ENCODE measurements at places on chromosomes 5 and 9.

GRCh38 chr9:130578865-130579737, at the start of gene FUBP3:
Gene FUBP3 (plus strand): TSS chr9:130579577. CDS start chr9:130579681, 104 bp downstream.
- DNase-seq: peak; percentile 87

- DNase-seq: no peak
Observed at GRCh38 chr5:145834554-145834916, 607 bp downstream of the PRELID2 start.

GRCh38 chr9:82923092-82923911, 139.6 kb downstream of the RASEF start:
- DNase-seq: peak; percentile 11

GRCh38 chr5:151699071-151699901, 12.6 kb upstream of the SPARC start:
- DNase-seq: peak; percentile 83

- DNase-seq: no peak
Observed at GRCh38 chr9:127253446-127253845, 11.1 kb upstream of the GARNL3 start.

- DNase-seq: no peak
Observed at GRCh38 chr5:151313357-151313756, 9.8 kb upstream of the SLC36A3 start.

- no peak for DNase-seq
Observed at GRCh38 chr9:13244181-13244580, 35.3 kb downstream of the MPDZ start.

- DNase-seq: peak; percentile 23
Observed at GRCh38 chr5:139911425-139912120, 116.0 kb downstream of the PSD2 start.

DNA sequence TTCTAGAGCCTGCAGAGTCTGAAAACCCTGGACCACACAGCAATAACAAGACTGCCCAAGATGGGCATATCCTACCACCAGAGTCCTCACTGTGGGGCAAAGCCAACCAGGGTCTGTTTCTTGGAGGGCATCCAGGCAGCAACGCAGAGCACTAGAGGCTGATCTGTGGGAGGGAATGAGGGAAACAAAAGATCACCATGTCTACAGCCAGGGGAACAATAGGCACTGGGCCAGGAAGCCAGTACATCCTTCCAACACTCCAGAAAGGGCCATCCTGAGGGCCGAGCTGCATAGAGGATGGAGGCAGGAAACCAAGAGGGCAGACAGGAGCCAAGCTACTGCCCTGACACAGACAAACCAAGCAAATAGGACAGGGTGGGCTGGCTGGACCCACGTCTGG, 416.1 kb upstream of the IRX4 start:
- no peak for DNase-seq

GRCh38 chr5:67934976-67935375, 280.6 kb upstream of the PIK3R1 start:
- DNase-seq: no peak

DNA sequence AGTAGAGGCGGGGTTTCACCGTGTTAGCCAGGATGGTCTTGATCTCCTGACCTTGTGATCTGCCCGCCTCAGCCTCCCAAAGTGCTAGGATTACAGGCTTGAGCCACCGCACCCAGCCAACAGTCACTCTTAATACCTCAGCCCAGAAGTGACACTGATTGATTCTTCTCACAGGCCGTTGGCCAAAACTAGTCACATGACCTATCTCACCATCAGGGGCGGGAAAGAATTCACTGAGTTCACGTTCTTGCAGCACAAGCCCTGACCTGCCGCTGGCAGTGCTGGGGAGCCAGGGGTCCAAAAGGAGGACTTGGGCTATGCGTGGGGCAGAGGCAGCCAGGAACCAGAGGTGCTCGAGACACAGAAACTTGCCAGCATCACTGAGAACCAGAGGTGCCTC, 55.0 kb upstream of the CPLX2 start:
- DNase-seq: peak; percentile 23

GRCh38 chr5:126677121-126677520, 76.4 kb downstream of the PHAX start:
- DNase-seq: no peak

DNA sequence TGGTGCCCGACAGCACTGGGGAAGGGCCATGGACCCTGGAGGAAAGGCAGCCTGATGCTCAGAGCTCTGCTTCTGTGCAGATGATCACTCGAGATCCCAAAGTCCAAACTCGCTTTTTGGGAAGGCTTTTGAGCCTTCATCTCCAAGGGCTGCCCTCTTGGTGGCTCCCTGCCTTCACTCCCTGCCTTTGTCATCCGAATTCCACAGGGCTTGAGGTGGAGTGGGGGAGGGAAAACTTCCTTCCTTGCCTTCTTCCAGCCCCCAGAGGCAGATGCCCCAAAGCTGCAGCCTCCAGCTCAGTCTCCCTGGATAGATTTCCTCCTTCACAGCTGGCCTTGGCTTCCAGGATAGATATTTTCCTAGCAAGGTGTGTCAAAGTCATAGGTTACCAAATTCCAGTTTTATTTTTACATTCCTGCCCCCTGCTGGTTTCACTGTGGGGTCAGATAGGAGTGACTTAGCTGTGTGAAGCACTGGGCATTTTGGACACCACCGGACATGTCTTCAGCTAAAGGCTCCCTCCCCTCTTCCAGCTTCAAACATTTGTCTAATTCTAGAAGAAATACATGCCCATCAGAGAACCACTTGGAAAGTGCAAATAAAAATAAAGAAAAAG, 268.2 kb downstream of the HSPA4 start:
- DNase-seq: no peak

DNA sequence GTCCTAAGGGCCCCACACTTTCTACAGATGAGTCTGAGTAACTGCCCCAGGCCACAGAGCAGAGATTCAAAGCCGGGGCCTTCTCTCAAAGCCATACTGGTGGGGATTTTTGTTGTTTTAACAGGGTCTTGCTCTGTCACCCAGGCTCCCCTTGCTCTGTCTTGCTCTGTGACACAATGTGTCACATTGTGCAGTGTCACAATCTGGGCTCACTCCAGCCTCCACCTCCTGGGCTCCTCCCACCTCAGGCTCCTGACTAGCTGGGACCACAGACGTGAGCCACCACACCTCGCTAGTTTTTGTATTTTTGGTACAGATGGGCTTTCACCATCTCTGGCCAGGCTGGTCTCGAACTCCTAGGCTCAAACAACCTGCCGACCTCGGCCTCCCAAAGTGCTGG, 8.6 kb downstream of the AGPAT2 start:
- DNase-seq: no peak

DNA sequence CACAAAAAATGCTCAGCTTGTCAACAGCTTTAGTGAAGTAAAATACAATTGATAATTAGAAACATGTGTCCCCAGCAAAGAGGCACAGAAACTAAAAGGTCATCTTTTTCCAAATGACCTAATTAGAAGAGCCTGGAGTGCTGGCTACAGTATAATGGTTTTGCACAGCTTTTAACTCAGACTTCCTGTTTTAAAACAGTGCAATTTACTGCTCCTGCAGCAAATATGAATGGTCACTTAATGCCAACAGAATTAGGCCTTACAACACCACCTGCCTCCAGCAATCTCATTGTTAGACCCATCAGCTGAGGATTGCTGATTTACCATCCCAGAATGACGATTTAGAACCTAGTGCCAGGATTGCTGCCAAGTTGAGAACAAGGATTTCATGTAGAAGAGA, 239.3 kb downstream of the CETN3 start:
- DNase-seq: no peak

GRCh38 chr5:1488882-1489680, 34.7 kb downstream of the LPCAT1 start:
- peak; percentile 63 for DNase-seq

- DNase-seq: no peak
Observed at GRCh38 chr5:126000507-126000906, 422.7 kb upstream of the GRAMD2B start.

DNA sequence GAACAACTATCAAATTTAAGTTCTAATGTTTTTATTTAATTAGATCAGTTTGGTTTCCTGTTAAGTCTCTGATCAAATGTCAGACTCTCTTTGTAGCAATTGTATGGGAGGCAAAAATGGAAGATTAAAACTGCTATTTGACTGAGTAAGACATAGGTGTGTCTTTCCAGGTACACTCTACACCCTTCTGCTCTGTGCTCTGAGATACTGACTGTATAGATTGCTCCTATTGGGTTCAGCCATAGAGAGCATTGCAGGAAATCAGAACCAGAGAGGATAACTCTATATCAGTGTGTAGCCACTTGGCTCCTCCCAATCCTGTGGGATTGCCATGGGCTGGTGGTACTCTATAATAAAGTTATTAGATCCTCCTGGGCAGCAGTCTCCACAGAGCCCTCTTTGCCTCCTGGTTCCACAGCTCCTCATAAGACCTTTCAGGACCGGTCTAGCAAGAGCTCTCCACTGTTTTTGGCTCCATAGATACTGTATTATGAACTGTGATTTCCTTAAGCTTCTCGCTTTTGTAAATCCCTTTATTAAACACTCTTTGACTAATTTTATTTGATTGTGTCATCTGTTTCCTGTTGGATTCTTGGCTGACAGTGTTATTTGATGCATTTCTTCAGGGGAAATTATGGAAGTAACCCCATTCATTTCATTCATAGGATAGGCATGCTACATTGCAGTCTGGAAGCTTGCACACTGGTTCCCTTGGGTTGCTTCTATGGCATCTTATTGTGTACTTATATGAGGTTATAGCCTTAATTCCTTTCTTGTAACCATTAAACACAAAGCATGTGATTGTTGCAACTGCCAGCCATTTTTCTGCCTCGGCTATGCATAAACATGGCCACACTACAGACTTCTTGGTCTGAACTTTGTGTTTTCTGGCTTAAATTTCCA, 115.6 kb downstream of the VCAN start:
- DNase-seq: no peak

GRCh38 chr5:108617467-108618435, 129.9 kb upstream of the FER start:
- no peak for DNase-seq

DNA sequence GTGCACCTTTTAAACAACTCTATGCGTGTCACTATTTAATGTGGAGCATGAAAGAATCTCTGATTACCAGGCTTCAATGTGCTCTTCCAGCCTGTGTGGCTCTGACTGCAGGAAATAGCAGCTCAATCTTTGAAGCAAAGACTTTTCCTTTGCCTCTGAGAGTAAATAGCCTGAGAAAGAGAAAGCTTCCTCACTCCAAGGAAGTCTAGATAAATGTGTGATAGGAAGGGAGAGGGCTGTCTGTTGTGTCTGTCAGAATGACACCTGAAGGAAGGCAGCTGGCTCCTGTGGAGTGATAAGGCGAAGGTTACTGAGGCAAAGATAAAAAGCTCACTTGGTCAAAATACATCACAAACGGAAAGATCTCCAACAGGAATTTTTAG, 205.3 kb upstream of the HAPLN1 start:
- DNase-seq: no peak

DNA sequence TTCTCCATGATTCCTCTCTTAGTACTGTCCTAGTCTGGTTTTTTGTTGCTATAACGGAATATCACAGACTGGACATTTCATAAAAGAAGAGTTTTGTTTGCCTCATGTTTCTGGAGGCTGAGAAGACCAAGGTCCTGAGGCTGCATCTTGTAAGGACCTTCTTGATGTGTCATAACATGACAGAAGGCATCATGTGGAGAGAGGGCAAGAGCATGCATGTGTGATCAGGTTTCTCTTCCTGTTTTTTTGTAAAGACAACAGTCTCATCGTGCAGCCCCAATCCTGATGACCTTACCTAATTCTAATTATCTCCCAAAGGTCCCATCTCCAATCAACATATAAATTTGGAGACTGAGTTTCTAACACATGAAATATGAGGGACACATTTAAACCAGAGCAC, 108.4 kb downstream of the MSX2 start:
- no peak for DNase-seq

- DNase-seq: no peak
Observed at GRCh38 chr9:132531195-132531594, 51.2 kb upstream of the BARHL1 start.

- DNase-seq: peak; percentile 86
Observed at GRCh38 chr9:33765411-33765810, 29.9 kb upstream of the PRSS3 start.

Measured in mammary epithelial cell (primary cell).